Activated CD4-positive, CD25-positive, alpha-beta regulatory T cell treated with anti-CD3 and anti-CD28 coated beads, Interleukin-2, amount 50 U/mL, for 16 hours (primary cell): ENCODE measurements at places on chromosomes 12 and 14.

DNA sequence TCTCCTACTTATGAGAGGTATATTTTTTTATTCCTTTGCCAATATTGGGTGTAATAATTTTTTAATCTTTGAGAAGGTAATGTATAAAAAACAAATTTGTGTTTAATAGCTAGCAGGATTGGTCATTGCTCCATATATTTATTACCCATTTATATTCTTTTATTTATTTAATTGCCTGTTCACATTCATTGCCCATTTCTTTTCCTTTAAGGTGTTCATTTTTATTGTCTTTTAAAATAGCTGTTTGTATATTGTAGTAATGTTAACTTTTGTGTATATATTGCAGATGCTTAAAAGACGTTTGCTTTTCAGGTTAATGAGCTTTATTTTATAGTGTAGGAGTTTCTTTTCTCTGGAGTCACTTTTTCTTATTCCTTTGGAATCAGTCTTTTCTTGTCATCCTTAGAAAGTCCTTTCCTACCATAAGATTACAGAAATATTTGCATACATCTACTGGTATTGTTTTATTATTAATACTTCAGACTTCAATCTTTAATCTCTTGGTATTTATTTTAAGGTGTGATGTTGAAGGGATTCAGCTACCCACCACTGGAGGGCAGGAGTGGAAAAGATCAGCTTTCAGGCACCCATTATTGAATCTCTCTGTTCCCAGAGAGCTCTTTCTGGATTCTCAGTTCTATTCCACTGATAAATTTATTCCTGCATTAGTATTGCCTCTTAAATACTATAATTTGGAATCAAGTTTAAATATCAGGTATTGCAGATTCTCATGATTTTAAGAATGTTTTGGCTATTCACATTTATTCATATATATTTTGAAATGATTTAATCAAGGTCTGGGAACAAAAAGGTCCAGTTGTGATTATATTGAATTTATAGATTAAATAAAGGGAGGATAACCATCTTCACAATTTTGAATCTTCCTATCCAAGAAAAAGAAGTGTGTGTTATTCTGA, 17.3 kb downstream of the PPM1A start:
- no peak for DNase-seq

DNA sequence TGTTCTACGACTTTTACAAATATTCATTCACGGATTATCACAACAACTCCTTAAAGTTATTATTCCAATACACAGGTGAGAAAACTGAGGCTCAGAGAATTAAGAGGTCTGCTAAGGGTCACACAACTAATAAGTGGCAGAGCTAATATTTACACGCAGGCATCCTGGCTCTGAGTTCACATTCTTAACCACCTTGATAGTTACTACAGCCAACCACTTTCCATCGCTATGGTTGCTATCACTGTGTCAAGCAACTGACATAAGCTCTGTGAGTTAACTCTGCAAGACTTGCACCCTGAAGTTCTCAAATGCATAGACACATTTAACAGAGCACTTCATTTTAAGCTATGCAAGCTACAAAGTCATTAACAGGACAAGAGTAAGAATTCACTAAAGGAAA, 3.7 kb downstream of the GLT8D2 start:
- no peak for DNase-seq

DNA sequence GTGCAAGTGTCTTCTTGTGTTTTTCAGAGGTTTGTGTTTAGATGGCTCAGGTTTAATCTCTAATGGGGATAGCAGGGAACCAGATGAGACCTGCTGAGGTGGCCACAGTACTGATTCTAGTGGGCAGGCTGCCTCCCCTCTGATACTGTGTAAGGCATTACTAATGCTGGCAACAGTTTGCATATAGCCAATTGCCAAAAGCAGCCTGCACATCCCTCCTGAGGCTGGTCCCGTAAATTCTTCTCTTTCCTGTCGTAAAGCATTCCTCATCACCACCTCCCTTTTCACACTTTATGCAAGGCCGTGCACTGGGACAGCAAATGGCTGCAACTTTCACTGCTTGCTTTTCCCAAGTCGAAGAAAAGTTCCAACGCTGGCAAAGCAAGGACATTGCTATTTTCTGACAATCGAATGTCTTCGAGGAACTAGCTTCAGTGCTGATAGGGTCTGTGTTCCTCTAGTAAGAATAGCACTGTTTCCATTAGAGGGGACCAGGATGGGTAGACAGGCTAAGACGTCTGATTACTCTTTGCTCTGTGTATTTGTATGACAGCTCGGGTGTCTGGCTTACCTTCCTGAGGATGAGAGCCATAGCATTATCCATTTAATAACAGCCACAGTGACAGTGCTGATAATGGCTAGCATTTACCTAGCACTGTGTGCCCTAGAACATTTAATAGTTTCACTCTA, 178.2 kb upstream of the HIF1A start:
- no peak for DNase-seq

DNA sequence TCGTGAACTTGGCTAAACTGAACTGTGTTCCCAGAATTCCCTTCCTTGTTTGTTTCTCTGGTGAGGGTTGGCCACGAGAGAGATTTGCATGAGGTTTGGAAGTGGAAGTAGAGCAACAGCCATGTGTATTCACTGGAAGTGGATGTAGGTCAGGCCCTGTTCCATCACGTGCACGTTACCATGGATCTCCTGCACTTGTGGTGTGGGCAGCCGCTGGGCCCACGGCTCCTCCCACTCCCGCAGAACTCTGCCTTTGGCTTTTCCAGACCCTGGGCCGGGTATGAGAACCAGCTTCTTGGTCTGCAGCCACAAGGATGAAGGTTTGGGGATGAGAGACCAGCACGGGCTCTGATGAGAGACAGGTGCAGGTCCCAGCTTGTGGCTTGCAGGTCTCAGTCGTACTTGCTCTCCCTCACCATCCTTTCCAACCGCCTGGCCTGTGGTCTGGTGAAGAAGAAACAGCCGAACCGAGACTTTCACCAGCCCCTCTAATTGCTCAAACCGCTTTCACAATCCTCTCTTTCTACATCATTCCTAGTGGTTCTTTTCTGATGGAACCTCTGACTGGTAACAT, 94.9 kb downstream of the DUSP16 start:
- no peak for DNase-seq

- DNase-seq, result no peak
These were observed 22.8 kb downstream of the ADCK1 start for GRCh38 chr14:77822741-77823140.
